Endothelial cell (in vitro differentiated cells): ENCODE measurements at places on chromosomes 5 and 9. TPM values are rescaled to one million over a fixed set of nuclear protein-coding genes. Genes with fewer than 3 reads are reported as not detected.

The ODF2 gene
- 83.8 TPM for total RNA-seq

- no peak for DNase-seq
Observed at GRCh38 chr5:8650186-8650585, 781.2 kb downstream of the MTRR start.

The SLC25A2 gene
- total RNA-seq, result 0.62 TPM

GRCh38 chr5:166781737-166782136 is 1509.7 kb upstream of the WWC1 start:
- peak; percentile 38 for DNase-seq

The CTNND2 gene
- 3.6 TPM for total RNA-seq

GRCh38 chr5:58885260-58885659 is 302.4 kb downstream of the RAB3C start:
- DNase-seq, result no peak

DNA sequence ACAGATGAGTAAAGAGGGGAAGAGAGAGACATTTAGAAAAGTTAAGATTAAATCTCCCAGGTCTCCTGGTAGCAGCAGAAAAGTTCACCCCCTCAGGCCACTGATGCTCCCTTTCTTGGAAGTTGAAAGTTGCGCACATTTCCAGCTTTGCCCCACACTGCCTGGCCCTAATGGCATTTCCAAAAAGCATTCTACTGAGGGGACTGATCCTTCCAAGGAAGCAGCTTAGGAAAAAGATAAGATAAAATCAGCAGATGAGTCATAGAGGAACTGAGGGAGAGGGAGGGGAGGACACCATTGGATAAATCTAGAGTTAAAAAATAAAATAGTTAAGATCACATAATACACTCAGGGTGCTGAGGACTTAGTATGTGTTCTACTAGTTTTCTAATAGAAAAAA is 67.6 kb upstream of the SLC12A2 start:
- no peak for DNase-seq

DNA sequence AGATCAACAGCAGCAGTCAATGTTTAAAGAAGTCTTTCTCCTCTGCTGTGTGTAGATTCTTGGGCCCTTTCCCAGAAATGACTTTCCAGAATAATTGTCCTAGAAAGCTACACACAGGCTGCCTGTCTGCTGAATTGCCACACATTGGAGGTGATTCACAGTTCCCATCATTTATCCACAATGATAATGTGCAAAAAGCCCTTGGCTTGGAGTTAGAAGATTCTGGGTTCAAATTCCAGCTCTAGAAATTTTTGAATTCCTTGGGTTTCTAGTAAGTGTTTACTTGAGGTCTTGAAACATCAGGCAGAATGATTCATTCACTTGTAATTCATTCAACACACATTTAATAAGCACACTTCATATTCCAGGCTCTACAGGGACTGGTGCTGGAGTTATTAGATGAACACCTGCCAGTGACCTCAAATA is 28.6 kb upstream of the EPB41L4B start:
- DNase-seq, result no peak

GRCh38 chr5:137923856-137924255 is 34.6 kb downstream of the PKD2L2 start:
- DNase-seq, result no peak

GRCh38 chr9:18346745-18347144 is 127.2 kb upstream of the ADAMTSL1 start:
- no peak for DNase-seq

- no peak for DNase-seq
Observed at GRCh38 chr9:120175031-120175430, 404.9 kb downstream of the CDK5RAP2 start.

The TPPP gene
- 0.05 TPM for total RNA-seq

- DNase-seq, result no peak
Observed at GRCh38 chr5:138595180-138595795, 20.1 kb upstream of the HSPA9 start.

The SHOC1 gene
- not detected for total RNA-seq

DNA sequence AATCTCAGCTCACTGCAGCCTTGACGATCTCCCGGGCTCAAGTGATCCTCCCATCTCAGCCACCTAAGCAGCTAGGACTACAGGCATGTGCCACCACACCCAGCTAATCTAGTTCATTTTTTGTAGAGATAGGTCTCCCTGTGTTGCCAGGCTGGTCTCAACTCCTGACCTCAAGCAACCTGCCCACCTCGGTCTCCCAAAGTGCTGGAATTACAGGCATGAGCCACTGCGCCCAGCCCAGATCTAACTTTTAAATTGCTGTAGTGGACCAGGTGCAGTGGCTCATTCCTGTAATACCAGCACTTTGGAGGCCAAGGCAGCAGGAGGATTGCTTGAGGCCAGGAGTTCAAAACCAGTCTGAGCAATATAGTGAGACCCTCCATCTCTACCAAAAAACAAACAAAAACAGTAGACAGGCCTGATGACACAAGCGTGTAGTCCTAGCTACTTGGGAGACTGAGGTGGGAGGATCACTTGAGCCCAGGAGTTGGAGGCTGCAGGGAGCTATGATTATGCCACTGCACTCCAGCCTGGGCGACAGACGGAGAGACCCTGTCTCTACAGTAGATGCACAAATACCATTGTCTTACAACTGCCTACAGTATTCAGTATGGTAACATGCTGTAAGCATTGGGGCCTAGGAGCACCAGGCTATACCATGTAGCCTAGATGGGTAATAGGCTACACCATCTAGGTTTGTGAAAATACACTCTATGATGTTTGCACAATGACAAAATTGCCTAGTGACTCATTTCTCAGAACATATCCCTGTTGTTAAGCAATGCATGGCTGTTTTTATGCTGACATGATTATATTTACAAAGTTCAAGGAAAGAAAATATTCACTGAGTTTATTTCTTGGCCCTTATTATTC is 1.5 kb upstream of the SIT1 start:
- DNase-seq, result no peak

The FOXD4 gene
- total RNA-seq, result 0.49 TPM

- no peak for DNase-seq
Observed at GRCh38 chr5:180289966-180290365, 1.9 kb downstream of the MAPK9 start.

The ECM2 gene
- not detected for total RNA-seq

The ALDH1A1 gene
- total RNA-seq, result 7.0 TPM

The GRM6 gene
- total RNA-seq, result not detected

GRCh38 chr9:77462066-77462465 is 186.1 kb downstream of the GNA14 start:
- DNase-seq, result no peak

- no peak for DNase-seq
Observed at GRCh38 chr5:55445791-55446190, 89.0 kb downstream of the PLPP1 start.

GRCh38 chr5:180026320-180026719 is 45.2 kb downstream of the RNF130 start:
- DNase-seq, result no peak
